Type B pancreatic cell (in vitro differentiated cells): ENCODE measurements at places on chromosomes 3 and 15.

DNA sequence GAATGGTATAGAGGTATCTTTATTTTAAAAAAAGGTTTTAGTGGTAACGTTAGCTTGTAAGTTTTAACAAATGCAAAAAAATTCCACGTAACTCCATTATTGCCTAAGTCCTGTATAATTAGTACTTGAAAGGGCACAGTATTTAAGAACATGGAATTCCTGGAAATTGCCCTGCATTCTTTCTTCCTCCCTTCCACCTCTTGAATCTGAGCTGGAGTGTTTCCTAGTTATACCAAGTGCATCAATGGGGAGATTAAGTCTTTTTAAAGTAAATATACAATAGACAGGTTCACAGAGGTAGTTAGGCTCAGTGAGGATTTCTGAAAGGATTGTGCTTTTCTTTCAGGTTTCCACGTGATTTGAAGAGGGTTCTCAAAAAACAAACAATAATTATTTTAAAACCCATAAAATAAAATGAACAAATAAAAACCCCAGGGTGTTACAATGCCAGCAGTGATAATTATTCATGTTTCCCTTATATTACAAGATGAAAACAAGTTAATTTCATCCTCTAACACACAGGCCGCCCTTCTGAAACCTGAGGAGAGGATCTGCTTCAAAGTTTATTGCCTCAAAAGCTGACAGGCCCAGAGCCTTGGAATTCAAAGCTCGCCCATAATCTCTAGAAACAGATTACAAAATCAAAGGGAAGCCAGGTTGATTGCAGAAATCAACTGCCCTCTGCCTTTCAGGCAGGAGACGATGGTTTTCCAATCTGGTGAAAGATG is 128.8 kb upstream of the LMOD3 start:
- peak overlapping the region; percentile 81 for H3K27ac ChIP-seq
- H3K27me3 ChIP-seq = no peaks in the 10 kb centered on the region
- peaks cover 43% of the 10 kb centered on the region for H3K4me1 ChIP-seq
- peak overlapping the region; percentile 24 for H3K4me3 ChIP-seq
- no peak for DNase-seq

- peak overlapping the region; percentile 89 for H3K4me3 ChIP-seq
- H3K4me1 ChIP-seq = peaks cover 6% of the 10 kb centered on the region
- peak; percentile 78 for DNase-seq
- peaks cover 8% of the 10 kb centered on the region for H3K36me3 ChIP-seq
- H3K27me3 ChIP-seq = no peaks in the 10 kb centered on the region
These were observed 340 bp downstream of the TMEM44 start for GRCh38 chr3:194632809-194633348.

DNA sequence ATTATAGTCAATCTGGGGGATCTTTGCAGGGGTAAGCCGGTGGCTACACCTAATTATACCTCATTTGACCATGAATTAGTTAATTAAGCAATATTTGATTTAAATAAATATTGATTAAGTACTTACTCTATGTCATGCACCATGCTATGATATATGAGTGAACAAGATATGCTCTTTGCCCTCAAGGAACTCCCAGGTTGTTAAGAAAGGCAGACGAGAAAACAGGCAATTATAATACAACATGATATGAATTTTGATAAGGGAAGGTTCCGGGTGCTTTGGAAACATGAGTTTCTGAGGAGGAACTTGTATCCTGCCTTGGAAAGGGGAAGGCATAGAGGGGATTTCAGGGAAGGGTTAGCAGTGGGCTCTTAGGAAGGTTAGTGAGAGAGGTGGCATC is 412.9 kb downstream of the WDR72 start:
- peaks cover 20% of the 10 kb centered on the region for H3K27me3 ChIP-seq
- DNase-seq = no peak
- no peak overlapping the region for H3K27ac ChIP-seq
- H3K36me3 ChIP-seq = no peaks in the 10 kb centered on the region
- no peak overlapping the region for H3K4me3 ChIP-seq

- no peaks in the 10 kb centered on the region for H3K36me3 ChIP-seq
- no peaks in the 10 kb centered on the region for H3K27me3 ChIP-seq
- peaks cover 8% of the 10 kb centered on the region for H3K4me1 ChIP-seq
- peak; percentile 51 for DNase-seq
These were observed 92.5 kb downstream of the ADAMTS17 start for GRCh38 chr15:100249096-100249815.

GRCh38 chr3:89252860-89253259 is 145.4 kb downstream of the EPHA3 start:
- H3K27ac ChIP-seq = no peak overlapping the region
- H3K4me1 ChIP-seq = peaks cover 8% of the 10 kb centered on the region
- no peaks in the 10 kb centered on the region for H3K36me3 ChIP-seq
- no peaks in the 10 kb centered on the region for H3K27me3 ChIP-seq
- no peak for DNase-seq
- no peak overlapping the region for H3K4me3 ChIP-seq

- H3K27me3 ChIP-seq = no peaks in the 10 kb centered on the region
- no peak overlapping the region for H3K27ac ChIP-seq
- H3K4me3 ChIP-seq = no peak overlapping the region
- no peaks in the 10 kb centered on the region for H3K36me3 ChIP-seq
- no peaks in the 10 kb centered on the region for H3K4me1 ChIP-seq
These were observed 85.2 kb downstream of the KBTBD8 start for GRCh38 chr3:67083277-67083676.

GRCh38 chr3:156264771-156265170 is 144.4 kb downstream of the KCNAB1 start:
- no peak for DNase-seq
- H3K4me3 ChIP-seq = no peak overlapping the region

DNA sequence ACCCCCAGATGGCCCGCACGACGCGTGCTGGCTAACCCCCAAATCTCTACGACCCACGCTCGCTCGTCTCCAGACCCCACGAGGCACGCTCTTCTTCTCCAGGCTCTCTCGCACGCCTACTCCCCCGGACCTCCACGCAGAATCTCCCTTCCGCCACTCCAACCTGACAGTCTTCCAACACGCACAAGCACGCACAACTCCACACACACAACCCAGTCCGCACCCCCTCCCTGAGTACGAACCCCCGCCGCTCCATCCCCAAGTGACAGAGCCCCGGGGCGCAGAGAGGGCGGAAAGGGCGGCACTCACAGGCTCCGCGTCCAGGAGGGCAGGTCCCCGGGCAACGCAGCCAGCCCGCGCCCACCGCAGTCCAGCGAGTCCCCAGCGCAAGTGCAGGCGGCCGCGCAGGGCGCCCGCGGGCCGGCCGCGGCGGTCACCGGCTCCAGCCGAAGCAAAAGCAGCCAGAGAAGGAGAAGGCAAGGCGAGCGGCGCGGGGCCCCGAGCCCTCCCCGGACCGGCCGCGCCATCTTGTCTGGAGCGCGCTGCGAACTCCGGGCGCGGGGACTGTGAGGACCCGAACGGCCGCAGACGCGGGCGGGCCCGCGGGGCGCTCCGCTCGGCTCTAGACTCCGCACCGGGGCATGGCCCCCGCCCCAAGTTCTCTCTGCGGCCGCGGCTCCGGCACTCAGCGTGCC is 794 bp downstream of the LRIG1 start:
- no peaks in the 10 kb centered on the region for H3K36me3 ChIP-seq
- no peak for DNase-seq
- peaks cover 50% of the 10 kb centered on the region for H3K27me3 ChIP-seq

GRCh38 chr3:141457624-141458236 is 29.1 kb upstream of the RASA2 start:
- H3K4me3 ChIP-seq = no peak overlapping the region
- no peaks in the 10 kb centered on the region for H3K36me3 ChIP-seq
- peaks cover 28% of the 10 kb centered on the region for H3K4me1 ChIP-seq

GRCh38 chr3:36520241-36521006 is 140.1 kb downstream of the STAC start:
- H3K27ac ChIP-seq = no peak overlapping the region
- H3K27me3 ChIP-seq = no peaks in the 10 kb centered on the region
- no peak overlapping the region for H3K4me3 ChIP-seq
- no peak for DNase-seq

DNA sequence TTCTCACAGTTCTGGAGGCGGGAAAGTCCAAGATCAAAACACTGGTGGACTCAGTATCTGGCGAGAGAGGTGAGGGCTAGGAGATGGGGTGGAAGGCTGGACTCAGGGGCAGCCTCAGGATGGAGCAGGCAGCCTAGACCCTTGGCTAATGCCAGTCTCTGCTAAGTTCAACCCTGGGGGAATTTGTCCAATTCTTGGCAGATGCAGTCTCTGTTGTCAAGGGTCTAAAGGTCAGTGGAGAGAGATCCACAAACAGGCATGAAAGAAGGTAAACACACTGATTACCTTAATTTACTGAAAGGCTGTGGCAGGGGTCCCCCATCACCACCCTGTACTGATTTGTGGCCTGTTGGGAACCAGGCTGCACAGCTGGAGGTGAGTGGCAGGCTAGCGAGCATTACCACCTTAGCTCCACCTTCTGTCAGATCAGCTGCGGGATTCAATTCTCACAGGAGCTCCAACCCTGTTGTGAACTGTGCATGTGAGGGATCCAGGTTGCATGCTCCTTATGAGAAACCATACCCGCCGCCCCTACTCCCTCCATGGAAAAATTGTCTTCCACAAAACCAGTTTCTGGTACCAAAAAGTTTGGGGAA is 32.5 kb upstream of the RHCG start:
- H3K27me3 ChIP-seq = peaks cover 4% of the 10 kb centered on the region
- DNase-seq = no peak
- no peak overlapping the region for H3K4me3 ChIP-seq
- no peaks in the 10 kb centered on the region for H3K36me3 ChIP-seq

DNA sequence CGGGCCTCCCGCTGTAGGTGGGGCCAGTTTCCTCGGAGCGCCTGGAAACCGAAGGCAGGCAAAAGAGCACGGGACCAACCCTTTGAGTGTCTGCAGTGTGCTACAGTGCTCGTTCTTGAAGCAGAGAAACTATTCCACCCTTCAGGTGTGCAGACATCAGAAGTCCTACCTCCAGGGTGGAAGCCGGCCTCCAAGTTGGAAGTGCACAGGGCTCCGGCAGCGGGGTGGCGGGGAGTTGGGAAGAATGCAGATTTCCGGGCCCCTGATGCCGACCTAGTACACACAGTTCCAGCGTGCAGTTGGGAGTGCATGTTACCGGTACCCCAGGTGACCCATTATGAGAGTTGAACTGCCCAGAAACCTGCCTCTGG is 3.0 kb downstream of the KLF13 start:
- H3K27ac ChIP-seq = peak overlapping the region; percentile 97
- H3K36me3 ChIP-seq = no peaks in the 10 kb centered on the region
- peak overlapping the region; percentile 93 for H3K4me3 ChIP-seq
- no peak for DNase-seq
- H3K27me3 ChIP-seq = no peaks in the 10 kb centered on the region

GRCh38 chr3:130916507-130917167 is 22.8 kb downstream of the ATP2C1 start:
- no peak overlapping the region for H3K4me3 ChIP-seq
- peaks cover 21% of the 10 kb centered on the region for H3K36me3 ChIP-seq
- H3K27me3 ChIP-seq = no peaks in the 10 kb centered on the region
- H3K4me1 ChIP-seq = no peaks in the 10 kb centered on the region
- no peak for DNase-seq
- no peak overlapping the region for H3K27ac ChIP-seq

- no peak for DNase-seq
- H3K36me3 ChIP-seq = peaks cover 3% of the 10 kb centered on the region
- H3K4me3 ChIP-seq = no peak overlapping the region
- peaks cover 24% of the 10 kb centered on the region for H3K4me1 ChIP-seq
- H3K27ac ChIP-seq = no peak overlapping the region
These were observed 30.4 kb downstream of the NXPE3 start for GRCh38 chr3:101809178-101810021.

GRCh38 chr15:89385596-89386331 is 51.1 kb upstream of the POLG start:
- no peak overlapping the region for H3K4me3 ChIP-seq
- peaks cover 14% of the 10 kb centered on the region for H3K4me1 ChIP-seq
- H3K27me3 ChIP-seq = peaks cover 71% of the 10 kb centered on the region

DNA sequence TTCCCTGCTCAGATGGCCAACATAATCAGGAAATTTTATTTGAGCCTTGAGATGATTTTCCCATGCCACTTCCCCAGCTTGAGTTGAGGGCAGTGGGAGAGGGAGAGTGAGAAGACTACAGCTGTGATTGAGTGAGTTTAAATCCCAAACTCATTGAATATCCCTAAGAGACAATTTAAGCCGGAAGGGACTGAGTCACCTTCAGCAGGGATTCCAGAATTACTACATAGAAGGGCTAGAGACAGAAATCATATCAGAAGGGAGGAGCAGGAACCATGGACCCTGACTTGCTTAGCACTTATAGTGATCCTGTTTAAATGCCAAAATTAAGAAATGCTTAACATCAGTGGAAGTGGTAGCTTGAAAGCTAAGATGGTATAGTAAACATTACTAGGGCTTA is 312.2 kb upstream of the SLCO3A1 start:
- DNase-seq = no peak
- H3K4me1 ChIP-seq = peaks cover 32% of the 10 kb centered on the region
- no peak overlapping the region for H3K27ac ChIP-seq
- H3K4me3 ChIP-seq = no peak overlapping the region

DNA sequence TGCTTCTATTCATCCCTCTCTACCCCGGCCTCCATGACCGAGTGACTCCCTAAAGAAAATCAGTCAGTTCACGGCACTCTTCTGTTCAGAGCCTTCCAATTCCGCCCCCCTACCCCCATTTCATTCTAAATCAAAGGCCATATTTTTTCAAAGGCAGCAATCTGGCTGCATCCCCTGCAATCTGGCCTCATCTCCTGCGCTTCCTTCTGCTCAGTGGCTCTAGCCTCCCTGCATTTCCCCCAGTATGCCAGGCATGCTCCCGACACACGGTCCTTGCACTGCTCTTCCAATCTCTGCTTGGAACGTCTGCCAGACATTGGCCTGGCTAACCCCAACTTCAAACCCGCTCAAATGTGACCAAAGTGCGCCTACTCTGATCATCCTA is 67.7 kb downstream of the EXOG start:
- DNase-seq = no peak
- no peak overlapping the region for H3K27ac ChIP-seq
- H3K27me3 ChIP-seq = peaks cover 3% of the 10 kb centered on the region
- no peak overlapping the region for H3K4me3 ChIP-seq

DNA sequence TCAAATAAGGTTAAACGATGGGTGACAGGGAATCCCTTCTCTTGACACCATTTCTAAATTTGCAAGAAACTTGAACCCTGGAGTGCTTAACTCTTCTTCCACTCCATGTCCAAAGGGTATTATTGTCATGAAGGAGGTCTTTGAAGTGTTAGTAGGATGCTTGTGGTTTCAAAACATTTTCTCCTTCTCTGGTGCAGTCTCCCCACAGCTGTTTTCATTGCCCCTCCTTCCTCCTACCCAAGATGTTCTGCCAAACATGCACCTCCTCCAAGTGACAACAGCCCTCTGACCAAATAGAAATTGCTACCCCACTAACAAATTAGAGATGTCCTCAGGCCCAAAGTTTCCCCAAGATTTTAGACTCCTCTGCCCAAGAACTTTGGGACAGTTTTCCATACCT is 151.4 kb downstream of the POLR2M start:
- H3K27ac ChIP-seq = no peak overlapping the region
- H3K36me3 ChIP-seq = no peaks in the 10 kb centered on the region
- H3K4me1 ChIP-seq = no peaks in the 10 kb centered on the region
- peaks cover 14% of the 10 kb centered on the region for H3K27me3 ChIP-seq
- DNase-seq = no peak

DNA sequence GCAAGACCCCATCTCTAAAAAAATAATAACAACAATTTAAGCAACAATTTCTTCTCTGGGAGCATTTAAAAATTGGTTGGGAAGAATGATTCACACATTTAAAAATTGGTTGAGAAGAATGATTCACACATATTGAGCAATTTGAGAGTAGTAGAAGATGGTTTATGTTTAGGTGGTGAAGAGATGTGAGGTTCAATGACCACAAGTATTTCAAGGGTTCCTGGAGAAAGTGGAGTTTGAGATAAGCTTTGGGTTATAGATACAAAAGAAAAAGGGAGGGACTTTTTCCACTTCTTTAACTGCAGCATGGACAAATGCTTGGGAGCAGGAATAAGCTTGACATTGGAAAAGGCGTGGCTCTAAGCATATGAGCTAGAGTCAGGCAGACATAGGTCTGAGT is 145.7 kb upstream of the NPHP3 start:
- DNase-seq = no peak
- no peaks in the 10 kb centered on the region for H3K4me1 ChIP-seq
- no peak overlapping the region for H3K27ac ChIP-seq
- no peaks in the 10 kb centered on the region for H3K27me3 ChIP-seq
